Occipital lobe (tissue), 3 donors: ENCODE measurements at places on chromosomes 16 and 17.

GRCh38 chr16:72112452-72112792 is 18.8 kb downstream of the DHX38 start:
- DNase-seq = no peak

- no peak for DNase-seq
These were observed 16.8 kb downstream of the SPNS2 start for GRCh38 chr17:4515501-4515900.

DNA sequence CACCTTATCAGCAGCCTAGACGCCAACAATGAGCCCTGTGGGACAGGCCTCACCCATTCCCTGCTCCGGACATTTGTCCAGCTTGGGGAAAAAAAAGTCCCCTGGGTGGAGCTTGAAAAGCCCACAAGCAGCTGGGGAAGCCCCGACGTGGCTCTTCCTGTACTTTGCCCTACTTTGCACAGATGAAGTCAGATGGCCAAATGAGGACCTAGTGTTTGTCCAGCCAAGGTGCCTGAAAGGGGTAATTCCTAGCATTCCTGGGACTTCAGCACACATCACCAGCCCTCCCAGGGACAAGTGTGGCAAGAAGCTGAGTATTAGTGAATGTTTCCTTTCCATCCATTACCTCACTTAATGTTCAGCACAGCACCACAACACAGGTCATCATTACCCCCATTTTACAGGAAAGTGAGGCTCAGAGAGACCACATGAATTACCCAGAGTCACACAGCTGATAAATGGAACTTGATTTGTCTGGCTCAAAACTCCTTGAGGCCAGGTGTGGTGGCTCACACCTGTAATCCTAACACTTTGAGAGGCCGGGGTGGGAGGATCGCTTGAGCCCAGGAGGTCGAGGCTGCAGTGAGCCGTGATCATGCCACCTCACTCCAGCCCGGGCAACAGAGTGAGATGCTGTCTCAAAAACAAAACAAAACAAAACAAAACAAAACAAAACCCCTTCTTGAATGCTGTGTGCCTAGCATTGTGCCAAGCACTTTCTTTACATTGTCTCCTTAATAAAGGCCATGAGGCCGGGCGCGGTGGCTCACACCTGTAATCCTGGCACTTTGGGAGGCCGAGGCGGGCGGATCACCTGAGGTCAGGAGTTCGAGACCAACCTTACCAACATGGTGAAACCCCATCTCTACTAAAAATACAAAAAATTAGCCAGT is 19.9 kb upstream of the PLLP start:
- no peak for DNase-seq

DNA sequence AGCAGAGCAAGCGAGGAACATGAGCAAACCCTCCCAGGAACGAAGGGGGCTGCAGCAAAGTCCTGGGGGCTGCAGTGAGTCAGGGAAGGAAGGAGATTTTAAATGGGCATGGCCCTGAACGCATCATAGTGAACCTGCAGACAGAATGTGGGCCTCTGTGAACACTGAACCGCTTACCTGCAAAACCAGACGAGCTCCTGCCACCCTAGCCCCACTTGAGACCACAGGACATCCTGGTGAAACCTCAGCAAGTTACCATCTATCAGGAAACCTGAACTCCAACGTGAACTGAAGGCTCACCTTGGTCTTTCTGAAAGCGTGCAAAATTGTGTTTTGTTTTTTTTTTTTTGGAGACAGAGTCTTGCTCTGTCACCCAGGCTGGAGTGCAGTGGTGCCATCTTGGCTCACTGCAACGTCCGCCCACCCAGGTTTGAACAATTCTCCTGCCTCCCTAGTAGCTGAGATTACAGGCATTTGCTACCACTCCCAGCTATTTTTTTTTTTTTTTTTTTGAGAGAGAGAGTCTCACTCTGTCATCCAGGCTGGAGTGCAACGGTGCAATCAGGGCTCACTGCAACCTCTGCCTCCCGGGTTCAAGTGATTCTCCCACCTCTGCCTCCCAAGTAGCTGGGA is 30.8 kb downstream of the FANCA start:
- DNase-seq = no peak

- no peak for DNase-seq
These were observed 26.2 kb downstream of the GPRC5B start for GRCh38 chr16:19858340-19859018.

- DNase-seq = no peak
These were observed 10.6 kb downstream of the ZFHX3 start for GRCh38 chr16:73037331-73037745.

DNA sequence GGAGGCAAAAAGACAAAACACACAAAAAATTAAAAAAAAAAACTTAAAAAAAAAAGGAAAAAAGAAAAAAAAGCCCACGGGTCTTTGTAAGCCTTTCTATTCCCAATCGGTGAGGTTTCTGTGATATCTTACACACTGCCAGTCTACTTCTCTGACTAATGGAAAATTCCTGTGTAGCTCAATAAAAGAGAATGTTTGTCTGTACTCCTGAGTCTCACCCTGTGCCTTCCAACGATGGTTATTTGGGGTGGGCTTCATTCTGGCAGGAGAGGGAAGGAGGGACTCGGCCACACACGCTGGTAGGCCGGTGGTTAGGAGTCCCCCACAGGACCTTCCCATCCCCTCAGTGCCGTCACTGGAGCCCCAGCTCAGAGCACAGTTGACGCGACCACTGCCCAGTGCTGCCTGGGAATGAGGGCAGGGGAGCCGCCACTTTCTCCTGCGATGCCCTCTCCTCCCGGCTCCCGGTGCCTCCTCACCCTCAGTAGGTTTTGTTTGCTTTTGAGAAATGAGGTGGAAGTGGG is 68.0 kb downstream of the AMFR start:
- DNase-seq = no peak

DNA sequence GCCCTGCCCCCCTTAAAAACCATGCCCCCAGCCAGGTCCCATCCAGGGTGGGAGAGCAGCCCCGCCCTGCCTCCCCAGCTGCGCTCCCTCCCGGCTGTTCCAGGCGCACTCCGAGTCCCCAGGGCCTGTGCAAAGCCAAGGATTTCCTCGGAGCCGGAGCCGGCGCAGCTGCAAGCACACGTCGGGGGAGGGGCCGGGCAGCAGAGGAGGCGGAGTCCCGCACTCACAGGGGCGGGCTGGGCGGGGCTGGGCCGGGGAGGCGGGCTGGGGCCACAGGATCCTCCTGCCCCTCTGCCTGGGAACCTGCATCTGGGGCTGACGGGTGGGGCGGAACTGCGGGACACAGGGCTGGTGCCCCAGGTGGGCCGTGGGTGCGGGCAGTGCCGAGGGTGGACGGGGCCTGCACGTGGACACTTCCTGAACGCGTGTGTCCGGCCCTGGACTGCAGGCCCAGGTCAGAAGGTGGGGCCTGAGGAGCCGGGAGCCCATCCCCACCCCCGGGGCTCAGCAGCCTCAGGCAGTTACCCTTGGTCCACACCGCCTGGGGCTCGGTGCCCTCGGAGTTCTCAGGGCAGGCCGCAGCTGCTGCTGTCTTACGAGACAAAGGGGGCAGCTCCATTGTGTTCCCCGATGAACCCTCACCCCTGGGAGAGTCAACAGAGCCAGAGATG is 24.0 kb upstream of the SSTR5 start:
- DNase-seq = peak; percentile 72

GRCh38 chr16:31301708-31302400 is 42.1 kb downstream of the ITGAM start:
- no peak for DNase-seq

GRCh38 chr16:81106826-81107503 is 10.8 kb upstream of the GCSH start:
- DNase-seq = no peak

DNA sequence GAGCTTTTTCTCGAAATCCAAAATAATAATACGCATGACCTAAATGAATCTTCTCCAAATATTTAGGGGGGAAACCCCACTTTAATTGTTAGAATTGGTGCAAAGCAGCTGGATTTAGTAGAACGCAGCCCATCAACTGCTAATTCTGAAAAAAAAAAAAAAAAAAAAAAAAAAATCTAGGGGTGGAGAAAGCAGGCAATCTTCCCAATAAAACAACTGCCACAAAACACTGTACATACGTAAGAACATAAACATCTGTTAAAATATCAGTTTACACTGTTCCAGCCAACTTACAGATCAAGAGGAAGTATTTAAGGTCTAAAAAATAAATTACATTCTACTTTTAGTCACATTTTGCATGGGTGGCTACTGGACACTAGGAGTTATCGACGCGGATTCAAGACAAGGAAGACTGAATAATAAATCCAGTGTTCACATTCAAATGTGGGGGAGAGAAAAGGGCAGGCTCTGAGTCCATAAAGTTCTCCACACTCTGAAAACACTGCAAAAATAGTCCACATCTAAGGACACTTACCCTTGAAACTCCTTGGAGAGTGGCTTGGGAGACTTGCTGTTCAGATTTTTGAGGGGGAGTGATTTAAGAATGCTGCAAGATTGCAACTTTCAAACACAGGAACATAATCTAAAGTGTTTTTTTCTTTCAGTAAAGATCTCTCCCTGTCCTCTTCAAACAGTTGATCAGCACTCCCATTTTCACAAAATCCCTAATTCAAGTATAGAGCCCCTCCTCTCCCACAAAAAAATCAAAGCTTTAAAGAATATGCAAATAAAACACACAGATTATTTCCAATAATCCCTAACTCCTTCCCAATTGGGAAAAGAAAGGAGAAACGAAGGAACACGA is 1.3 kb downstream of the APPBP2 start:
- no peak for DNase-seq

GRCh38 chr17:5115673-5116651 is at the start of gene USP6:
USP6 (plus strand) TSS chr17:5116032; CDS start chr17:5130368, 14,336 bp downstream.
- DNase-seq = no peak

GRCh38 chr16:29256501-29256981 is 150.0 kb downstream of the NPIPB11 start:
- no peak for DNase-seq
